ENCODE measurements at places on chromosomes 3 and 15.

GRCh38 chr3:100080573-100080972 is 33.7 kb downstream of the FILIP1L start:
- DNase-seq: no peak

- DNase-seq: no peak
Measured at GRCh38 chr3:57696801-57697321, 4.0 kb upstream of the DENND6A start.

DNA sequence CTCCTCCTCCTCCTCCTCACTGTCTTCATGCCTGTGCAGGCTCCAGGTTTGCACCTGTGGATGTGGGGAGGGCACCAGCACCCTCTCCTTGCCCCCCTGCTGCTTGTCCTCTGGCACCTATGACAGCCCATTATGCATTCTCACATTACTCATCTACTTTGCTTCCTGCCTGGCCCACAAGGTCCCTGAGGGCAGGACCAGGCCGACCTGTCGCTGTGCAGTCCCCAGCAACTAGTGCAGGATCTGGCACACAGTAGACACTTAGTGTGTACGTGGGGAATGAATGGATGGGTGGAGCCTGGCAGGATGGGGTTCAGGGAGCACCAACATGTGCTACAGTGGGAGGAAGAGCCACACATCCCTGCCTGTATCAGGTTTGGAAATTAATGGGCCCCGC is 58.3 kb upstream of the TMEM115 start:
- DNase-seq: no peak

GRCh38 chr3:129934234-129935123 is 40.0 kb upstream of the TRH start:
- DNase-seq: peak; percentile 8

DNA sequence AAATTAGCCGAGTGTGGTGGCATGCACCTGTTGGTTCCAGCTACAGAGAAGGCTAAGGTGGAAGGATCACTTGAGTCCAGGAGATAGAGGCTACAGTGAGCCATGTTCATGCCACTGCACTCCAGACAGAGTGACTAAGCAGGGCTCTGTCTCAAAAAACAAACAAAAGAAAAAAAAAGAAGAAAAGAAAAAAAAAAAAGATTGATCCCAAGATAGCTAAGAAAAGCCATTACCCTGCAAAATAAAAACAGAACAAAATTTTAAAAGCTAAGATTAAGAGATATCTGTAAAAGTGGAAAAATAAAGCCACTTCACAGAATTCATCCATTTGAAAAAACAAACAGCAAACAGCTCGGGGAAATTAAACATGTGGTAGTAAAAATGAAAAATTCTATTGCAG is 23.8 kb downstream of the LRRC2 start:
- no peak for DNase-seq

Data from T follicular helper cell (primary cell).